ENCODE measurements at places on chromosomes 4 and X. TPM values are rescaled to one million over a fixed set of nuclear protein-coding genes. Genes with fewer than 3 reads are reported as not detected.

GRCh38 chr4:56424697-56425514, 10.5 kb downstream of the PPAT start:
- no peak for DNase-seq

DNA sequence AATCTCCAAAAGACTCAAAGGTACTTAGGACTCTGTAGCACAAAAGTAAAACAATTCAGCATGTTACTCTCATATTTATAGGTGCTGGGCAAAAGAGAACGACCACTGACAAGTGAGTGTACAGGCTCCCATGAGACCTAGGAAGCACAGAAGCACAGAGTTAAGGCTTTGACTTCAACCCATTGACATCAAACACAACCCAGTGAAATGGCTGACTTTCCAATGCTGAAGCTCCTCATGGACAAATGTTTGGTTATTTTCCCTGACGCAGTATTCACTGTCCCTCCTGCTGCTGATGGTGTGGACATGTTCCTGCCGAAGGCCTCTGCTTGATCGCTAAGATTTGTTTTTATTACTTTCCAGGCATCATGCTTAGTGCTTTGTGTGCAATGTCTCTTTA, 148.7 kb downstream of the TSPAN5 start:
- no peak for DNase-seq

DNA sequence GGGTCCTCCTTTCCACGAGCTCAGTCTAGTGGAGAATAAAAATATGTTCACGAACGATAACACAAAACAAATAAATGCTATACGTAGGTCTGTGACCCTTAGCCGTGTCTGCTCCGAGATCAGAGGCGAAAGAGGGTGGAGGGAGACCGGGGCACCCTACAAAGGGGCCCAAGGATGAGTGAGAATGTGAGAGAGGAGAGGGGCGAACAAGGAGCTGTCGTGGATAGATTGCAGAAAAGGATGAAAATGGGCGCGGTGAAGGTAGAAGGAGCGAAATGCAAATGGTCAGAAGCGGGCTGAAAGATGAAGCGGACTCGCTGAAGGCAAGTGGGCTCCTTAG, 6.2 kb upstream of the ZBTB33 start:
- DNase-seq: no peak

GRCh38 chr4:22692736-22693135, at the start of gene GBA3:
GBA3 (plus strand) TSS chr4:22692937.
- DNase-seq: no peak

- no peak for DNase-seq
These were observed 106.7 kb downstream of the KIT start for GRCh38 chr4:54764476-54764875.

- no peak for DNase-seq
These were observed 36.7 kb upstream of the RPS6KA6 start for GRCh38 chrX:84224741-84225140.

- DNase-seq: no peak
These were observed 101.8 kb downstream of the ATP11C start for GRCh38 chrX:139831017-139831416.

GRCh38 chrX:49976682-49977197, 54.3 kb downstream of the CLCN5 start:
- no peak for DNase-seq

DNA sequence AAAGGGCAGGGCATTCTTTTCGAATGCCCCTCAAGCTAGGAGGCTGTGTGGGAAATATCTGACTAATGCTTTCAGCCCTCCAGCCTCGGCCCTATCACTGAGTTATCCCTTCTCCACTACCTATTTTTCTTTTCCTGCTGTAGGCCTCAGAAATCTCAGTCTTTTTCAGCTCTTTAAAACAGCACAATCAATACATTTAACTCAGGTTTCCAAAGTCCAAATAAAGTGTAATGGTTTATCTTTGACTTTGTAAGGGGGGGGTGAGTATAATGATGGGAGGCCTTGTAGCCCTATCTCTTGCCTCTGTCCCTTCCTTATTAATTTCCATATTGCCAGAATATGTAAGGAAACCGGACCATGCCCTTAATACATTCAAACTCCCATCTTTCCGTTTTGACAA, 1.6 kb upstream of the WNK3 start:
- DNase-seq: no peak

GRCh38 chr4:182306792-182307507, 63.7 kb downstream of the TENM3 start:
- DNase-seq: no peak

DNA sequence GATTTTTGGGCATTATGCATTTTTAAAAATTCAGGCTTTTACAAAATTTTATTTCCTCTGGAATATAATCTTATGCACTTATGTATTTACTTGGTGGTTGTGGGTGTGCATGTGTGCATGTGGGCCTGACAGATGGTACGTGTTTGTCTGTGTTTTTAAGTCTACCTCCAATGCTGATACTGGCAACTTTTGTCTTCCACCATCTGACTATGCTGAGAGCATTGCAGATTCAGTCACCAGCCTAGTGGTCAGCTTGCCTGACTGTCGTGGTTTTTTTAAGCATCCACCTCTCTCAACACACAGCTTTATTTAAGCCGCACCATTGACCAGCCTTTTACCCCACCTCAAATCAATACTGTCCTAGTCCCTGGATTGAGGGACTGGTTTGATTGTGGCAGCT, 37.1 kb downstream of the FSTL5 start:
- no peak for DNase-seq

GRCh38 chrX:37755025-37755424, 24.8 kb upstream of the CYBB start:
- no peak for DNase-seq

- DNase-seq: no peak
These were observed 337.3 kb upstream of the DIPK2B start for GRCh38 chrX:45537936-45538335.

GRCh38 chrX:52821079-52821760, 10.1 kb downstream of the XAGE5 start:
- DNase-seq: no peak

- DNase-seq: no peak
These were observed 82.9 kb upstream of the MID1IP1 start for GRCh38 chrX:38718311-38718710.

DNA sequence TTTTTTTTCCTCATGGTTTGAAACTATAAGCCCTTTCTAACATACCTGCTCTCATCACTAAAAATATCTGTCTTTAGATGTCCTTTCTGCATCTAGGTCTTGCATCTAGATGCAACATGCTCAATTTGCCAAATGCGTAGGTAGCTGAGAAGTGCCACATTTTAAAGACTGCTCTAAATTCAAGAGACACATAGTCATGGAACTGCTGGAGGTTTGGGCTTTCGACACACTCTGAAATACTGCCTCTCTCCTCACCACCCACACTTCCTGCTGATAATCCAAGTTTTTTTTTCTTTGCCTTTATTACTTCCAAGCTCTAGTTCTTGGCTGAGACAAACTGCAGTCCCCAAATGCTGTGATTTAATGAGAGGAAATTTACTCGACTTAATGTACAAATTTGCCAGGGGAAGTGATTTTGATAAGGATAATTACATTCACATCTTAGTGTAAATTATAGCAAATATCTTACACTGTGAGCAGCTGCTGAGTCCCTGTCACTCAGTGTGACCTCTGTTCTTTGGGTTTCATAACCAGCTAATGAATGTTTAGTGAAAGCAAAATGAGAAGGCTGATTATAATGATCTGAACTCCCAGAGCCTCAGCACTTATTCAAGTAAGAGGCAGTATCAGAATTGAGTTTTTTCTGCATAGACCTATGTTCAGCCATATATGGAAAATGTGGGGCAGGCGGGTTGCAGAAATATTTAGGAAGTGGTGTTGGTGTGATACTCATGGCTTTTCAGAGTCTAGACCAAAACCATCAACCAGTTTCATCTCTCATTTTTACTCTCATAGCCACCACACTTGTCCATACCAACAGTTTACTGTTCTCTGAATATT, 31.3 kb downstream of the DRD5 start:
- DNase-seq: no peak

DNA sequence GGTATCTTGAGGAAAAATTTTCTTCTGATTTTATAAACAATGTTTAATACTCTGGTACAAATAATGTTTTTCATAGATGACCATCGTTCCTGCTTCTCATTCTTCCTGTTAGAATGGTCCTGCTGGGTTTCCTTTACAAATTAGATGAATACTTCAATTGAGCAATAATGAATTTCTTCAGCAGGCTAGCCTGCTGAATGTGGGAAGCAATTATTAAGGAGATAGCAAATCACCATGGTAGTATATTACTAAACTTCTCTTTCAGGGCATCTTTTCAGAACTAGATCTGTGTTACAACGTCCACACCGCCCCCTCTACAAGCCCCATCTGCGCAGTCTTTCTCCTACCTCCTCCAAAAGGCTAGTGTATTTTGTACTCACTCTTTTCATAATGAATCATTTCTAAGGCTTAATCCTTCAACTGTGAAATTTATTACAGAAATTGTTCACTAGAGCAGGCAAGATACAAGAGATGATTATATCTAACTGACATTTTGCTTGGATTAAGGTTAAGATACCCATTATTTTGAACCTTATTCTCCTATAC, 38.4 kb downstream of the GPRIN3 start:
- no peak for DNase-seq

- DNase-seq: no peak
These were observed 85.6 kb upstream of the KIT start for GRCh38 chr4:54572152-54572542.

- DNase-seq: no peak
These were observed 59.6 kb upstream of the DRP2 start for GRCh38 chrX:101160001-101160400.

DNA sequence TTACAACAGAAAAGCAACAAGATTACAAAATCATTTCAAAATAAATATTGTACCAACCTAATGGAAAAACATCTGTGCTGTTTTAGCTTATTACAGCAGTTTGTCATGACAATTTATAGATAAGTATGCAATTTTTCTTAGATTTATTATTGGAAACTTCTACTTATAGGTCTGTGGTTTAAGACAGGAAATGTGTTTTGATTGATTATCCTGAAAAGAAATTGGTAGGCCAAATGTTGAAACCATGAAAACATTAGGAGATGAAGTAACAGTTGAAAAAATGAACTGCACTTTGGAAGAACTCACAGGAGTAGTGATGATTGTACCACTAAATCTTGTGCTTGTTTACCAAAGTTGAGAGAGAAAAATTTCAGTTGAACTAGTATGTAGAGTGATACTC, 162.2 kb upstream of the GIMD1 start:
- DNase-seq: no peak

DNA sequence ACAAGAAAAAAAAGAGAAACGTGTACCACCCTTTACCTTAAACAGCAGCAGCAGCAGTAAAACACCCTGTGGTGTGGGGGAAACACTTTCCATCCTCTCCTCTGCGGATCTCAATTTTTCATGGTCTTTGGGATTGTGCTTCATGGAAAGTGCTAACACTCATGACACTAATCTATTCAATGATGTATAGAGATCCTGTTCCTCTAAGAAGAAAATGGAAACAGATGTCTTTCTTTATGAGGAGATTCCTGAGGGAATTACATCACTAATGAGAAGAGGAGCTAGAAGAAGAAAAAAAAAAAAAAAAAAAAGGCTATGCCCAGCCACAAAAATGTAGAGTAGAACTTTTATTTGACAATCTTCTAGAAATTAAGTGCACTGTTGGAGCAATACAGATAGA, 62.9 kb upstream of the NDST3 start:
- no peak for DNase-seq

- no peak for DNase-seq
These were observed 32.1 kb upstream of the GLRA2 start for GRCh38 chrX:14497184-14497666.

DNA sequence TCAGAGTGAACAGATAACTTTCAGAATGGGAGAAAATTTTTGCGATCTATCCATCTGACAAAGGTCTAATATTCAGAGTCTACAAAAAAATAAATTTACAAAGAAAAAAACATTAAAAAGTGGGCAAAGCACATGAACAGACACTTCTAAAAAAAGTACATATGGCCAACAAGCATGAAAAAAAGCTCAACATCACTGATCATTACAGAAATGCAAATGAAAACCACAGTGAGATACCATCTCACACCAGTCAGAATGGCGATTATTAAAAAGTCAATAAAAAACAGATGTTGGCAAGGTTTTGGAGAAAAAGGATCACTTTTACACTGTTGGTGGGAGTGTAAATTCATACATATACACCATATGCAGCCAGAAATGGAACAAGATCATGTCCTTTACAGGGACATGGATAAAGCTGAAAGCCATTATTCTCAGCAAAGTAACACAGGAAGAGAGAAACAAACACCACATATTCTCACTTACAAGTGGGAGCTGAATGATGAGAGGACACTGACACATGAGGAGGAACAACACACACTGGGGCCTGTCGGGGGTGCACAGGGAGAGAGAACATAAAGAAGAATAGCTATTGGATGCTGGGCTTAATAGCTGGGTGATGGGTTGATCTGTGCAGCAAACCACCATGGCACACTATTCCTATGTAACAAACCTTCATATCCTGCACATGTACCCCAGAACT, 41.6 kb upstream of the ITM2A start:
- DNase-seq: no peak

- no peak for DNase-seq
These were observed 185.2 kb downstream of the UNC5C start for GRCh38 chr4:95363559-95363925.

DNA sequence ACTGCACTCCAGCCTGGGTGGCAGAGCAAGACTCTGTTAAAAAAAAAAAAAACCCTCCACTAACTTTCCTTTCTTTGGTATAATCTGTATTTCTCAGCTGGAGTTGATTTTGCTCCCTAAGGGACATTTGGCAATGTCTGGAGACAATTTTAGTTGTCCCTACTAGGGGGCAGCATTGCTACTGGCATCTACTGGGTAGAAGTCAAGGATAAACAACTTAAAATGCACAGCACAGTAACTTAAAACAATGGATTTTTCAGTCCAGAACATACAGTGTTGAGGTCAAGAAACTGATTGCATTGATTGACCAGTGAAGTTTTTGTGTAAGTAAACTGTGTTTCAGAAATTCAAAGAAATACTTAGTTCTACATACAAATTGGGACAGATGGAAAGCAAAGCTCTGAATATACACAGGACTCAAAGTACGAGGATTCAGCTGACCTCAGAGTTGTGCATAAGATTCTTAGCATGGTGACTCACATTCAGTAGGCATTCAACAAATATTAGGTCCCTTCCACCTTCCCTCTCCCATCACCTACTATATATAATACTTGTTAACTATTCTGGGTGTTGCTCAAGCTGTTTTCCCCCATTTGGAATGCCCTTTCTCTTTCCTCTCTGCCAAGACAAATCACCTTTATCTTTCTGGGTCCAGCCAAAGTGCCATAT, 8.8 kb downstream of the DDX53 start:
- DNase-seq: no peak

TCEAL6 gene
- not detected for total RNA-seq

PCDH18 gene
- 18.3 TPM for total RNA-seq

PRDM8 gene
- total RNA-seq: 4.2 TPM

AMER1 gene
- 4.6 TPM for total RNA-seq

PJA1 gene
- total RNA-seq: 22.4 TPM

F11 gene
- total RNA-seq: not detected

ZNF185 gene
- 71.6 TPM for total RNA-seq

VCX3B gene
- total RNA-seq: 0.51 TPM

CTAG1B gene
- not detected for total RNA-seq

NXF2B gene
- not detected for total RNA-seq

CD38 gene
- total RNA-seq: 0.08 TPM

MAGEA11 gene
- not detected for total RNA-seq

CSAG3 gene
- not detected for total RNA-seq

GPR34 gene
- 2.2 TPM for total RNA-seq

SSX4 gene
- not detected for total RNA-seq

MAGEA2 gene
- total RNA-seq: not detected

OGT gene
- total RNA-seq: 92.9 TPM

PIM2 gene
- total RNA-seq: 8.1 TPM

Data from lower leg skin (tissue), 4 donors.